ENCODE measurements at places on chromosomes 1 and 21.

- no peak for DNase-seq
Observed at GRCh38 chr1:83846138-83846537, 152.8 kb downstream of the TTLL7 start.

DNA sequence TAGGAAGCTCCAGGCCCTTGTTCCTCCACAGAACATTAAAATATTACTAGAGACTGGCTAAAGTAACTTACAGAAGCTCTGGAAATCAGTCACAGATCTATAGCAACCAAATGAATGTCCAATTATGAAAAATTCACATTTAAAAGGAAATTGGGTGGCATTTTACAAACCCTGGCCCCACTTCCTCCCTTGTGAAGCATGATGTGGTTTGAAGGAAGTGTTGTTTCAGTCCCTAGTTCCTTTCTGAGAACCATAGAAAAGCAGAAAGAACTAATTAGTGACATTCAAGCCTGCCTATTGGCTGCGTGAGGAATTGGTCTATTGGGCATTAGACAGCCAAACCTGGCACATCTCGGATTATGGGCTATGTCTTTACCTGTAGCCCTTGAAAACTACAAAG lies 649.7 kb upstream of the NEGR1 start:
- DNase-seq: no peak

DNA sequence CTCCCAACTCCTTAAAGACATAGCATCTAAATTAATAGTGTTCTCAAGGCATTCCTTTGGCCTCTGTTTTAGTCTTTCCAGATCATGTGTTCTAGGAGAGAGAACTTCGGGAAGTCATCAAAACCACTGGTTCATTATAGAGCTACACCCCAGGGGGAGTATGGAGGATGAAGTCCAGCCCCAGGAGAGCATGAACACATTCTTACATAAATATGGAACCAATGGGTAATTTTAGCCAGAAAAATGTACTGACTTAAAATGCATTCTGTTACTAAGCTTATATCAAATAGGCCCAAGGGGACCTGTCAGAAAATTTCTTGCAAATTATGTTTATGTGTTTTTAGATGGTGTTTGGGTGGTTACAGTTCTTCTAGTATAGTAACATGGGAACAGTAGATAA lies 165.2 kb downstream of the NTMT2 start:
- DNase-seq: peak; percentile 88

DNA sequence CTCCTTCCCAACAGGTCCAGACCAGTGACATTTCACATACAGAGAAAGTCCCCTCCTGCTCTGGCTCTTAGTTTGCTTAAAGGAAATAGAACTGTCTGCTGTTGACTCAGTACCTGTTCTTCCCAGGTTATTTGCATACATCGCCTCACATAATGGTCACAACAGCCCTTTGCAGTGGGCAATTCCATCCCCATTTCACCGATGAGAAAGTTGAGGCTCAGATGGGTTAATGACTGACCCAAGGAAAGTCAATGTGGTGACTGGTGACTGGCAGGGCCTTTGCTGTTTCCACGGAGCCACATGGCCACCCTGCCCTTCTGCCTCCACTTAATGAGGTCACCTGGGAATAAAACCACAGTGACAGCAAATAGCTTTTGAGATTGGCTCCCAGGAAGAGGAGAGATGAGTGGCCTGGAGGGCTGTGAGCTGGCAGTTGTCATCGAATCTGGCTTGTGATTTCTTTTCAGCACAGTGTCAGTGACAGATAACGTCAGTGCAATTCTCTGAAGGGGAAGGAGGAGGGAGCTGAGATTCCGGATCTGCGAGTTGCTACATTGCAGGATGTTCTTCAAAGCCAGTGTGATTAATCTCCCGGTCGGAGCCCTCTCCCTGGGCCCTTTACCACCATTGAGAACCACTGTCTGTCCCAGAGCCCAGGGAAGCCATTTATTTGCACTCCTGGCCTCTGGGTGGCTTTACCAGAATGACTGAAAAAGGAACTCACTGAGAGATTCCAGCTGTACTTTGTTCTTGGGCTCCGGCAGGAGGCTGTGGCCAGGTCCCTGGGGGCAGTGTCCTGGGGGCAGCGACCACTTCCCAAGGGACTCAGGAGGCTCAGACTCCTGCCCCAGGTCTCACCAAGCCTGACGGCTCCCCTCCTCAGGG lies 117.2 kb downstream of the CNIH3 start:
- DNase-seq: peak; percentile 56

DNA sequence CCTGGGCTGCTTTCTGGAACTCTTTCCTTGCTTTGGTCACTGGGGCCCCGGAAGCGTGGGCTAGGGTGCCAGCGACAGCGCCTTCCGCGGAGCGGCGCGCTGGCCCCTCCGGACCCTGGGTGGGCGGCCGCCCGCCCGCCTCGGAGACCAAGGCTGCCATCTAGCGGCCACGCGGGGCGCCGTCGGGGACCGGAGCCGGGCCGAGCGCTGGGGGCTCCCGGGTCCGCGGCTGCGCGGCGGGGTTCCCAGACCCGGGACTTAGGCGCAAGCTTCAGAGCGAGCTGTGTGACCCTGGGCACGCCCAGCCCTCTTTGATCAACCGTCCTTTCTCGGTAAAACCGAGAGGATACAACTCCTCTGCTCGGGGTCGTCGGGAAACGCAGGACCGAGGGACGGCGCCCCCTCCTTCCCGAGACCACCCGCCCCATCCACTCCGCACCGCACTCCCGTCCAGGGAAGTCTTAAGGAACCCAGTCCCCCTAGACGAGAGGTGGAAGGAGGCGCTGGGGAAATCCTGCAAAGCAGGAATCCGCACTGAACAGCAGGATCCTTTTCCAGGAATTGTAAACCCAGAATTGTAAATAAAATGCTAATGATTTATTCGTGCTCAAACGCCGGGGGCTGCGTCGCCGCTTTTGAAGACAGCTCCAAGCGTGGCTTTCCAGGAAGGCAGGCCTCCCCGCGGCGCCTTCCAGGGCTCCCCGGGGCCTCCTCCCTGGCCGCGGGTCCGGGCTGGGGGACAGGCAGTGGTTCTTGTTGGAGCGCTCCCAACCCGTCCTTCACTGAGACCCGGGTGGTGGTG lies 41.2 kb downstream of the RRAGC start:
- DNase-seq: no peak

DNA sequence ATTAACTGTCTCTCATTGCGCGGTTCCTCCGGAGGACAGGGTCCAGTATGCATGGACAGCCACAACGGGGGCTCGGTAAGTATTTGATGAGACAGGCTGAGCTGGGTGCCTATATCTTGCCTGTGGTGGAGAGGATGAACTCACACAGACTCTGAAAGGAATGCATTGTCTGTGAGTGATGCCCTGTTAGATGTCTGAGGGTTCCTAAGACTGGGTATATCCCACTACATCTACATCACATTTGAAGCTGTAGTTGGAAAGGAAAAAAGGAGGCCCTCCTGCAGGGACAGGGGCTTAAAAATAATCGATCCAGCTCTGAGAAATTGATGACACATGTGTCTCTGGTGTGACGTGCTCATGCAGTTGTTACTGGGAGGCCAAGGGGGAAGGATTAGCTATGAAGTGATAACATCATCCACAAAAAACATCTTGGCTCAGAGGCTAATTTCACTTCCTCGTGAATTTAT lies 1.9 kb downstream of the ADARB1 start:
- peak; percentile 43 for DNase-seq

DNA sequence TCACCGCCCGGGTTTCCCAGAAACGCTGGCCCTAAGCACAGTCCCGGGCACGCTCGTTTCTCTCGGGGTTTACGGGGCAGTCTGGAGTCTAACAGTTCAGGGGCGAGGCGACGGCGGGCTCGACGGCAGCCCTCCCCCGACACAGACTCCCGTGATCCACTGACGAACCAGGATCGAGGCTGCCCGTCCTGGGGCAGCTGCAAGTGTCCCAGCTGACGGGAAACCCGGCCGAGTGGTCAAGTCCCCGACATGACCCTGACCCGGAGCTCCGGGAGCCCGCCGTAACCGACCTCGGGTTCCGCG lies 494 bp downstream of the UBE2J2 start:
- DNase-seq: no peak

DNA sequence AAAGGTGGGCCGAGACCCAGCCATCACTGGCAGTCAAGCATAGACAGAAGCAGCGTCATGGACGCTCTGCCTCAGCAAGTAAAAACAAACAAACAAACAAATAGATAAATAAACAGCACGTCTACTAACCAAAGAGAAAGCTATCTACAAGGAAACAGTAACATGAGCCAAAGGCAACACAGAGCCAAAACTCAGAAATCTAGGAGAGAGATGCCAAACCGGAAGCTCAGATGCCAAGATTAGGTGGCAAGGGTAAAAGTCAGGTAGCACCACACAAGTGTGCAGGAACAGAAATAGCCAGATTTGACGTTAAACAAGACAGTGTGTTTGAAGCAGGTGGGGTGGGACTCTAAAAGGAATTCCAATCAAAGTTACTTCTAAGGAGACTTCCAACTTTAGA lies 448.3 kb upstream of the NFIA start:
- no peak for DNase-seq

- no peak for DNase-seq
Observed at GRCh38 chr1:49424782-49425181, 599.0 kb downstream of the AGBL4 start.

- no peak for DNase-seq
Observed at GRCh38 chr1:23977854-23978191, 2.3 kb downstream of the SRSF10 start.

DNA sequence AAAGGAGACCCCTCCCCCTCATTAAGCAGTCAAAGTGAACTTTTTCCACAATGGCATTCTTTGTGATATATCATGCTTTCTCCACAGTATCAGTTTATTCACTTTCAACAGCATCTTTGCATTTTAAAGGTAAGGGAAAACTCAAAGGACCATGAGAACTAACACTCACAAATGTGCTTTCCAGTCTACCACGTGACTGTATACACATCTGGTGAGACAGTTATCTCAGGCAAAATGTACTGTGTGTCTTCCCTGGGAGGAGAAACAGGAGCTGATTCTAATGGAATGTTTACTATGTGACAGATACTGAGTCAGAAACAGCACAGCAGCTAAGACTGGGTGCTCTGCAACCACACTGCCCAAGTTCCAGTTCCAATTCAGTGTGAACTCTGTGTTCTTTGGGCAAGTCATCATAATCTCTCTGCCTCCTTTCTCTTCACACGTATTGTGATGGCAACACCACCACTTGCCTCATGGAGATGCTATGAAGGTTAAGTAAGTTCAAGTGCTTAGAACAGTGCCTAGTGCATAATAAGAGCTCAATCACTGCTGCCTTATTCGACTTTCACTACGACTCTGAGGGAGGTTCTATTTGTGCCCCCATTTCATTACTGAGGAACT lies 79.0 kb downstream of the SLC45A1 start:
- DNase-seq: peak; percentile 98

GRCh38 chr21:44706026-44706705 lies 5.2 kb downstream of the TSPEAR start:
- no peak for DNase-seq

DNA sequence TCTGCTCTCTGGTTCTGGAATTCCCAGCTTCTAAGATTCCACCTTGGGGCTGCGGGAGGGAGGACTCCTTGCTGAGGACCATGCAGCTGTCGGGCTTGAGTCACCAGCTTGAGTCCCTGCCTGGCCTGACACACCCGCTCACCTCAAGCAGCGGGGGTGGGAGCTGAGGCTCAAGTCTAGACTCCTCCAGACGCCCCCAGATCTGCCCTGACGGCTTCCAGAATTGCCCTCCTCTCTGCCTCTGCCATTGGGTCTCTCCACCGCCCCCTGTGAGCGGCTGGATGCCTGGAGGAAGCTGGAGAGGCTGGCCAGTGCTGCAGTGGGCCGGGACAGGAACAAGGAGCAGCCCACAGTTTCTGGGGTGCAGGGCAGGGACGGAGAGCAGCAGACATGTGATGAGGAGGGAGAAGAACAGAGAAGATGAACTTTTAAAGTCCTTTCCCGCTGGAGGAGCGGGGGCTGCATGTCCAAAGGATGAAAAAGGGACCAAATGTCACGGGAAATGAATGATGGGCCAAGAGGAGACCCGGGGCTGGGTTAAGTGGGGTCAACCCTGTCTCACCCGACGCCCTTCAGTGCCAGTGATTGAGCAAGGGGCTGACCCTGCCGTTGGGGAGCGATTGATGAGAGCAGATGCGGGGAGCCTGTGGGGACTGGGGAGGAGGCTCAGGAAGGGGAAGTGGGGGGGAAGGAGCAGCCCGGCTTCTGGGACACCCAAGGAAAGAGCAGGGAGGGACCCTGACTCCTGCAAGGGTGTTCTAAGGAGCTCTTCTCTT lies 13.5 kb downstream of the CRABP2 start:
- DNase-seq: peak; percentile 26

DNA sequence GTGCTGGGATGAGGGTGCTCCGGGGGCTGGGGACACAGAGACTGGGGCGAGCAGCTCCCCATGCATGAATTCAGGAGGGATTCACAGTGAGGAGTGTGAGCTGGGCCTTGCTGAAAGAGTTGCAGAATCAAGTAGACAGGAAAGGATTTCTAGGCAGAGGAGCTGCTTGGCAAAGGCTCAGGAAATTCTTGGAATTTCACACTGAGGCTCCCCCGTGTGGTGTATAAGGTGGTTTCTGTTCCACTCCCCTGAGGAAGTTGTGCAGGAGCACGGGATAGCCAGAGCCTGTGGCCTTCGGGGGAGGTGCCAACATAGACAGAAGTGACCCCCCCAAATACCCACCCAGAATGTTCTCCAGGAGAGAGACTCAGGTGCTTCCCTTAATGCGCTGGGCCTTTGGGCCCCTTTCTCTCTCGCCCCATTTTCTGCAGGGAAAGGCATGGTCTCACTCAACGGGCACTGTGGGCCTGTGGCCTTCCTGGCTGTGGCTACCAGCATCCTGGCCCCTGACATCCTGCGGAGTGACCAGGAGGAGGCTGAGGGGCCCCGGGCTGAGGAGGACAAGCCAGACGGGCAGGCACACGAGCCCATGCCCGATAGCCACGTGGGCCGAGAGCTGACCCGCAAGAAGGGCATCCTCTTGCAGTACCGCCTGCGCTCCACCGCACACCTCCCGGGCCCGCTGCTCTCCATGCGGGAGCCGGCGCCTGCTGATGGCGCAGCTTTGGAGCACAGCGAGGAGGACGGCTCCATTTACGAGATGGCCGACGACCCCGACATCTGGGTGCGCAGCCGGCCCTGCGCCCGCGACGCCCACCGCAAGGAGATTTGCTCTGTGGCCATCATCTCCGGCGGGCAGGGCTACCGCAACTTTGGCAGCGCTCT lies 58.5 kb upstream of the ACTL8 start:
- DNase-seq: peak; percentile 71

- no peak for DNase-seq
Observed at GRCh38 chr1:152768847-152769533, 6.0 kb upstream of the LCE1F start.

GRCh38 chr1:150017206-150017750 lies 6.8 kb upstream of the OTUD7B start:
- no peak for DNase-seq
